T-cell (primary cell): ENCODE measurements at places on chromosomes 7 and 10.

DNA sequence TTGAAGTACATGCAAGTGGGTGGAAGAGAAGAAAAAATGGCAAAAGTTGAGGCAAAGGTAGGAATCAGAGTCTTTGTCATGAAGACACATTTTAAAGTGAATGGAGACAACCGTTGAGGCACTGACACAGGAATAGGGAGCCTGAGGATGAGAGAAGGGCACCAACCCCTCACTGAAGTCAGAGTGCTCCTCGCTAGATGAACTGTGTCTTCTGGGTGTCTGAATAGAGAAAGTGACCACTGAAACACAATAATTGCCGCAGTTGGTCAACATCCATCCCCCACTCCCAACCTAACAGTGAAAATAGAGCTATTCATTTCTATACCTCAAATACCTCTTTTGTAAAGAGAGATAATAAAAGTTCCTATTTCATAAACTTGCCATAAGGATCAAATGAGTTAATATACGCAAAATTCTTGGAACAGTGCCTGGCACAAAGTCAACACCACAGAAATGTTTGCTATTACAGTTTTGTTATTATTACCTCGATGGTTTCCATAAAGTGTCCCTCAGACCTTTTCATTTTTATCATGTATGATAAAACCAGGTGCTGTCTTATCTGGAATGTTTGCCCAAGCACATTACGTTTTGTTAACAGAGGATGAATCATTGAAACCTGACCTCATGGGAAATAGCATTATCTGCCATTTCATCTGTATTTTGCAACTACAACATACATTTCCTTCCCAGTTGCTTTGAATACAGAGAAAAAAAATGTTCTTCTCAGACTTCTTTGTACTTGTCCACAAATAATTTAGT, 61.8 kb upstream of the SP4 start:
- H3K4me1 ChIP-seq = no peaks in the 10 kb centered on the region
- DNase-seq = no peak
- no peaks in the 10 kb centered on the region for H3K27me3 ChIP-seq
- H3K27ac ChIP-seq = no peak overlapping the region
- H3K36me3 ChIP-seq = no peaks in the 10 kb centered on the region

GRCh38 chr10:75512203-75512933, 80.9 kb downstream of the LRMDA start:
- no peaks in the 10 kb centered on the region for H3K4me1 ChIP-seq
- H3K36me3 ChIP-seq = no peaks in the 10 kb centered on the region
- no peak overlapping the region for H3K4me3 ChIP-seq
- no peak overlapping the region for H3K27ac ChIP-seq

GRCh38 chr7:89023206-89023605, 227.7 kb upstream of the TEX47 start:
- H3K4me1 ChIP-seq = no peaks in the 10 kb centered on the region
- no peak overlapping the region for H3K4me3 ChIP-seq
- no peaks in the 10 kb centered on the region for H3K36me3 ChIP-seq
- H3K27ac ChIP-seq = no peak overlapping the region
- H3K27me3 ChIP-seq = no peaks in the 10 kb centered on the region
- no peak for DNase-seq

- DNase-seq = peak; percentile 57
- peaks cover 66% of the 10 kb centered on the region for H3K4me1 ChIP-seq
- H3K4me3 ChIP-seq = peak overlapping the region; percentile 98
- H3K27me3 ChIP-seq = no peaks in the 10 kb centered on the region
- peak overlapping the region; percentile 97 for H3K27ac ChIP-seq
These were observed 871 bp downstream of the SPOCK2 start for GRCh38 chr10:72087392-72087968.

GRCh38 chr10:46292573-46293023, 5.8 kb downstream of the ANTXRL start:
- H3K27ac ChIP-seq = no peak overlapping the region
- no peak for DNase-seq
- H3K36me3 ChIP-seq = no peaks in the 10 kb centered on the region

- H3K4me3 ChIP-seq = no peak overlapping the region
- H3K27me3 ChIP-seq = peaks cover 13% of the 10 kb centered on the region
- H3K27ac ChIP-seq = no peak overlapping the region
- no peaks in the 10 kb centered on the region for H3K36me3 ChIP-seq
These were observed 602.3 kb upstream of the MGMT start for GRCh38 chr10:128864554-128865295.

- H3K4me1 ChIP-seq = no peaks in the 10 kb centered on the region
- no peaks in the 10 kb centered on the region for H3K36me3 ChIP-seq
- H3K27ac ChIP-seq = no peak overlapping the region
These were observed 84.3 kb downstream of the NPTX2 start for GRCh38 chr7:98701372-98701771.

DNA sequence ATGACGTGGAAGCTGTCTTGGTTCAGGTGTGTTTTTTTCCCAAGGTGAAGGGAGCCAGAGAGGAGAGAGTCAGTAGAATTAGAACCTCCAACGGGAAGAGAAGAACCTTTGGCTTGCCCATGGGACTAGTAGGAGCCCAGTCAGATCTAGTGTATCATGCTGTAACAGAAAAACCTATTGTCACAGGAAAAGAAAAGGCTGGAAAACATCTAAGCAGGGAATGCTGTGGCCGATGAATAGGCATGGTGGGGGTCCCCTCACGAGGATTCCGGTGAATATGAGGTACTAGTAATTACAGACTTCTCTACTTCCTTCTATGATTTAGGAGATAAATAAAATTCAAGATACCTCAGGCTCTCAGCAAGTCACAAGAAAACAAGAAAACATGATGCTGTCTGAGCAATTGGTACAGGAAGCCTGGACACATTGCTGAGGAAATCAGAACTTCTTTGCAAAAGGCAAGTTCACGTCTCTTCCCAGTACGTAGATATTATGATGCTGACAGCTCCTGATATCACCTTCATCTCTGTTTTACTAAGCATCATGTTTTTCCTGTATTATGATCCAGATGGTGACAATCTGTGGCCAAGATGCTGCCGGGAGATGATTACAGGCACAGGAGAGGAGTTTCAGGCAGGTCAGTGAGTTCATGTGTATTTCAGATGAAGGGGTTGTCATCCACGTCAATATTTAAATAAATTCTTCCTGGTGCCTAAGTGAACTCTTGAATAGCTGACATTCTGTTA, 54.3 kb upstream of the NPY start:
- peaks cover 15% of the 10 kb centered on the region for H3K4me1 ChIP-seq
- no peak overlapping the region for H3K27ac ChIP-seq
- H3K36me3 ChIP-seq = no peaks in the 10 kb centered on the region

- H3K4me3 ChIP-seq = no peak overlapping the region
- no peak for DNase-seq
- no peaks in the 10 kb centered on the region for H3K4me1 ChIP-seq
These were observed 283.1 kb upstream of the NRP1 start for GRCh38 chr10:33617381-33618080.

- H3K4me3 ChIP-seq = no peak overlapping the region
- H3K4me1 ChIP-seq = no peaks in the 10 kb centered on the region
- H3K27ac ChIP-seq = no peak overlapping the region
- no peaks in the 10 kb centered on the region for H3K27me3 ChIP-seq
These were observed 104.9 kb downstream of the RNLS start for GRCh38 chr10:88478256-88478655.

- no peak overlapping the region for H3K4me3 ChIP-seq
- peak overlapping the region; percentile 49 for H3K27ac ChIP-seq
- DNase-seq = no peak
- peaks cover 2% of the 10 kb centered on the region for H3K4me1 ChIP-seq
- no peaks in the 10 kb centered on the region for H3K27me3 ChIP-seq
These were observed 28.2 kb upstream of the ADCYAP1R1 start for GRCh38 chr7:31023877-31024276.

DNA sequence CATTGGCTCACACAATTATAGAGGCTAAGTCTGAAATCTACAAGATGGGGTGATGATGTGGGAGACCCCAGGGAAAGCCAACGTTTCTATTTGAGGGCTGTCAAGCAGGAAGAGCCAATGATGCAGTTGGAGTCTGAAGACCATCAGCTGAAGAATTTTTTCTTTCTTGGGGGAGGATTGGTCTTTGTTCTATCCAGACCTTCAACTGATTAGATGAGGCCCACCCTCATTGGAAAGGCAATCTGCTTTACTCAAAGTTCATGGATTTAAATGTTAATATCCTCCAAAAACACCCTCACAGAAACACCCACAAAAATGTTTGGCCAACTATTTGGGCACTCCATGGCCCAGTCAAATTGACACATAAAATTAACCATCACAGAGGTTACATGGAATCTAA, 44.3 kb upstream of the DNAJC1 start:
- H3K4me1 ChIP-seq = no peaks in the 10 kb centered on the region
- H3K27me3 ChIP-seq = no peaks in the 10 kb centered on the region
- DNase-seq = no peak
- no peak overlapping the region for H3K4me3 ChIP-seq
- H3K27ac ChIP-seq = no peak overlapping the region

DNA sequence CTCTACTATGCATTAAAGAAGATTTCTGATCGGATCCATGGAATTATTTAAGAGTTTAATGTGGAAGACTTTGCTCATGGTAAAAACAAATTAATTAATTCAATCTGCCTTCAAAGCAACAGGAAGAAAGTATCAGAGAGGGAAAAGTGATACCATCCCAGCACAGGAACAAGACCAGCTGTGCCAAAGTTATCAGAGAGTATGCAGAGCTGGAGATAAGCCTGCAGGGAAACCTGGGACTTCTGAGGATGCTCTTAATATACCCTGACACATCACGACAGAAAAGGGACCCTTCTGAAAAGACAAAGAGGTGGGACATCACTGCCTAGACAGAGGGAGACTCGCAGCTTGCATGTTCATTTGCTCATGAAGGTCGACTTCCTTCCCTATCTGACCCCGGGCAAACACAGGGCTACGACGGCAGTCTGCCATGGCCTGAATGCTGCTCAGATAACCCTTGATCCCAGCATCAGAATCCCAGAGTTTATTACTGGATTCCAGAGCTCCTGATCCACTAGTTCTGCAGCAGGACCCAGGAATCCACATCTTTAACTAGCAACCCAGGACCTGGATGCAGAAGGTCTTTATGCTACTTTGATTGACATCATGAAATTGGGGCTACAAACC, 29.5 kb downstream of the FAM171A1 start:
- no peak overlapping the region for H3K4me3 ChIP-seq
- H3K27ac ChIP-seq = no peak overlapping the region
- DNase-seq = no peak
- H3K4me1 ChIP-seq = no peaks in the 10 kb centered on the region

DNA sequence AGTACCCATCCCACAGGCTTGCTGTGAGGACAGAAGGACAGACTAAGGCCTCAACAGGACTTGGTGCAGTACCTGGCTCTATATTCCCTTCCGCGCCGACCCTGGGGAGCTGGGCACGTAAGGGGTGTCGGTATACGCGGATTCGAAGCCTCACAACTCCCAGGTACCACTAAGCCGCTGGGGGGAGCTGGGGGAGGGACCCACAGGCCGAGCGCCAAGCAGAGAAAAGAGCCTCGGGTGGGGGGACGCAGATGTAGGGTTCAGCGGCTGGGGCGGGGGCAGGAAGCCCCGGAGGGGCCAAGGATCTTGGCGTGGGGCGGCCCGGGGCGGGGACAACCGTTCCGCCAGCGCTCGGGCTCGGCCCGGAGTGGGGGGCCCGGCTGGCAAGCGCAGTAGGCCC, 126.4 kb upstream of the ZNF746 start:
- H3K4me1 ChIP-seq = peaks cover 46% of the 10 kb centered on the region
- H3K27me3 ChIP-seq = no peaks in the 10 kb centered on the region
- peak; percentile 57 for DNase-seq
- peaks cover 21% of the 10 kb centered on the region for H3K36me3 ChIP-seq

DNA sequence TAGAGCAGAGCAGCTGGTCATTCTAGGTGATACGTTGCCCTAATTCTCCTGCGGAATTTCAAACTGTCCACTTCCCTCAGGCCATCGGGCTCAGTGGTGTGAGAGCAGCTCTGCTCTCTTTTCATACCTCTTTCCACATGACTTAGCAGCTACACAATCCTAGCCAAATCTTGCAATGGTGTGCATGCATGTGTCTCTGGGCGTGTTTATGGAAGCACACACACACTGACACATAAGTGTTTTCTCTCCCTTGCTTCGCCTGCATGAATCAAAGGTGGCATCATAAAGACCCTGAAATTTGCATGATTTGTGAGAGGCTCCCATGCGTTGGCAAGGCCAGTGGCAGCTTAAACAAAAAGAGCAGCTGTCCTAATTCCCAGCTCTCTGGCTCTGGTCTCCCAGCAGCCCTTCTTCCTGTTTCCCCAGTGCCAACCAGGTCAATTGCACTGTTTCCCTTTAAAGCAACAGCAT, 1189.5 kb downstream of the GATA3 start:
- no peaks in the 10 kb centered on the region for H3K4me1 ChIP-seq
- no peaks in the 10 kb centered on the region for H3K36me3 ChIP-seq
- DNase-seq = no peak

DNA sequence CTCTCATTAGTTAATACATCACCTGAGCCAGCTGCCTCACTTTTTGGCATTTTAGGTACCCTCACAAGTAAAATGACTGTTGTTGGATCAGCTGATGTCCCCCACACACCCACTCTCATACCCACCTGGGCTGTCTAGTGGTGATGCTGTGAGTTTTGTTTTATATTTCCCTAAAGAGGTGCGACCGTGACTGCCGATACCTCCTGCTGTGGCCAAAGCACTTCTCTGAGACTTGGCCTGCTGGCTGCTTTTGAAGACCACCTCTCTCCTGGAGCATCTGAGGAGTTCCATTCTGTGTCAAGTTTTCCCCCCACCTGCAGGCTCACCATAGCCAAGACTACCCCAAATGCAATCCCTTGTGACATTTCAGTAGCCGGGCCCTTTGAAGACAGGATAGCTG, 6.4 kb upstream of the ACSL5 start:
- no peak for DNase-seq
- H3K27ac ChIP-seq = no peak overlapping the region
- no peaks in the 10 kb centered on the region for H3K36me3 ChIP-seq
- no peaks in the 10 kb centered on the region for H3K27me3 ChIP-seq

- no peak for DNase-seq
- H3K27ac ChIP-seq = no peak overlapping the region
- H3K36me3 ChIP-seq = no peaks in the 10 kb centered on the region
- H3K4me3 ChIP-seq = no peak overlapping the region
These were observed 253.9 kb downstream of the OTUD1 start for GRCh38 chr10:23692736-23693135.

DNA sequence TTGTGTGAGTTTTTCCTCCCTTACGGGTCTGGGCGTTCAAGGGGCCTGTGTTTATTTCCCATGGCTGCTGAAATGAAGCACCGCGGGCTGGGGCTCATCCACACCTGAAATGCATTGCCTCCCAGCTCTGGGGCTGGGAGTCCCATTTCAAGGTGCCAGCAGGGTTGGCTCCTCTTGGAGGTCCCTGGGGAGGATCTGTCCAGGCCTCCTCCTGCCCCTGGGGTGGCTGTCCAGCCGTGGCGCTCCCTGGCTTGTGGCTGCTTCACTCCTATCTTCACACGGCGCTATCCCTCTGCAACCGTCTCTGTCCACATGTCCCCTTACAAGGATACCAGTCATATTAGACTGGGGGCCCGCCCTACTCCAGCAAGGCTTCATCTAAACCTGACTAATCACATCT, 41.1 kb upstream of the CNPY1 start:
- no peak overlapping the region for H3K4me3 ChIP-seq
- H3K4me1 ChIP-seq = no peaks in the 10 kb centered on the region
- no peak overlapping the region for H3K27ac ChIP-seq
- no peaks in the 10 kb centered on the region for H3K36me3 ChIP-seq

- H3K27me3 ChIP-seq = no peaks in the 10 kb centered on the region
- H3K27ac ChIP-seq = no peak overlapping the region
- DNase-seq = no peak
- peaks cover 6% of the 10 kb centered on the region for H3K4me1 ChIP-seq
- no peak overlapping the region for H3K4me3 ChIP-seq
These were observed 721.7 kb upstream of the GALNT17 start for GRCh38 chr7:70410134-70410750.
